ENCODE measurements at places on chromosomes 5 and 9. TPM values are rescaled to one million over a fixed set of nuclear protein-coding genes. Genes with fewer than 3 reads are reported as not detected.

DNA sequence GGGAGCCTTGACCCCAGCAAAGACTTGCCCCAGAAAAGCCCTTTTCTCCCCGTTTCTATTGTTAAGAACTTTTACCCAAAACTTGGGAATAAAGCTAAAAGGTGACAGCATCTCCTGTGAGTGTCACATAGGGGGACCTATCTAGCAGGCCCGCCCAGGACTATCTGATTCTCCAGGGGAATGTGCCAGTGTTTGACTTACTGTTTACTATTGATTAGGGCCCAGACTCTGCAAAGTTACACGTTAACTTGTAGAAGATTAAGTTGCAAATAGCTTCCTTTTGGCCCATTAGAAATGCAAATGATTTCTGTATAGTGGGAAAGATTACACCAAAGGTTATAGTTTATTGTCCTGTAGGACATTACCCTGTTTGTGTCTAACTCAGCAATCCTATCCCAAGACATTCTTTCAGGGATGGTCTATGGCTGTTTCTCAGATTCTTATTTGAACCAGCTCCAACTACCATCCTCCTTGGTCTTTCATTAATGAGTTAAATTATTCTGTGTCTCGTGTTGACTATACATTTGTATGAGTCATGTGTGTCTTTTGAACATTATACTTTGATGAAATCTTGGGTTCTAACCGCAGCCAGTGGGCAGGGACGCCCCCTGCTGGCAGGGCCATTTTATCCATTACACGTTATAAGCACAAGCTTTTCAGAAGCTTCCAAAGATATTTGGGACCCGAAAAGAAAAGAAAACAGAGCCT lies 60.7 kb downstream of the HRH2 start:
- no peaks in the 10 kb centered on the region for H3K36me3 ChIP-seq
- H3K27me3 ChIP-seq: peaks cover 9% of the 10 kb centered on the region
- no peaks in the 10 kb centered on the region for H3K4me1 ChIP-seq
- no peak overlapping the region for H3K27ac ChIP-seq
- no peak overlapping the region for H3K4me3 ChIP-seq

ADAMTS2 gene
- 68.2 TPM for total RNA-seq

DNA sequence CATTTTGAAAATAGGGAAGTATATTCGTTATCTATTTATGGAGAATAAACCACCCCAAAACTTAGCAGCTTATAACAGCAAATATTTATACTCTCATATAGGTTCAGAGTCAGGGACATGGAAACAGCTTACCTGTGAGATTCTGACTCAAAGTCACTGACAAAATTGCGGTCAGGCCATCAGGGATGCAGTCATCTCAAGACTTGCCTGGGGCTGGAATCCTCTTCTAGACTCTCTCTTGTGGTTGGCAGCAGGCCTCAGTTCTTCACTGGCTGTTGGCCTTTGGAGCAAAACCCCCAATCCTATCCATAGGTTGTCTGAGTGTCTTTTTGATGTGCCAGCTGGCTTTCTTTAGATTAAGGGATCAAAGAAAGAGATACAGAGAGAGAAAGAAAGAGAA lies 275.6 kb downstream of the SEC61B start:
- no peak for DNase-seq

DNA sequence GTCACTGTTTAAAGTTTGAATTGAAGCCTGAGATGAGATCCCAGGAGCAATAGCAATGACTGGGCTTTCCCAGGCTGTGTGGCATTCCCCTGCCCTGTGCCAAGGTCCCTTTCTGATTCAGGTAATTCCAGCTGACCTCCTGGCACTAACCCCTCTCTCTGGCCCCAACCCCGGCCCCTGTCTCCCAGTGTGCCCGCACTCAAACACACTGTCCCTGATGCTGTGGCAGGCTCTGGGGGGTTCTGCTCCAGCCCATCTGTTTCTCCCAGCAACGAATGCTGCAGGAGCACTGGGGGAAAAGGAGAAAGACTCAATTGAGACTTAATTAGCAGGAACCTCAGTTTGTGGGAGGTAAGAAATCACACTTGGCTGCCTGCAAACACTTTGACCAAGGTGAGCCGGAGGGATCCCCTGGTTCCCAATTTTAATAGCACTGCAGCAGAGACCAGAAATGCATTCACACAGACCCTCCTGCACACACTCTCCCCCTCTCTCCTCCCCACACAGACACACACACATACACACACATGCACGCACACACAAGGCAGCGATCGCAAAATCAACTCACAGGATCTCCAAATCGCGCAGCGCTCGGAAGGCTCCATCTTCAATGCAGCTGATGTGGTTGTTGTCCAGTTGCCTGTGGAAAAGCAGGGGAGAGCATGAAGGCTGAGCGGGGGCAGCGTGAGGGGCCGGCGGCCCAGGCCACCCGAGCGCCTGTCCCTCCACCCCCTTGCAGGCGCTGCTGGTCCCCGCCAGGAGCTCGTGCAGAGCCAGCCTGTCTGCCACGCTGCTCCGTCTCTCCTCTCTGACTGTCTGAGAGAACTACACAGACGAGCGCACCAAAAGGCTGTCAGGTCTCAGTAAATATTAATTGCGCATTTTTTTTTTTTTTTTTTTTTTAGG lies 265.1 kb upstream of the PANK3 start:
- no peak overlapping the region for H3K4me3 ChIP-seq
- H3K27me3 ChIP-seq: peaks cover 9% of the 10 kb centered on the region
- H3K36me3 ChIP-seq: no peaks in the 10 kb centered on the region
- H3K4me1 ChIP-seq: no peaks in the 10 kb centered on the region
- no peak overlapping the region for H3K27ac ChIP-seq

DNA sequence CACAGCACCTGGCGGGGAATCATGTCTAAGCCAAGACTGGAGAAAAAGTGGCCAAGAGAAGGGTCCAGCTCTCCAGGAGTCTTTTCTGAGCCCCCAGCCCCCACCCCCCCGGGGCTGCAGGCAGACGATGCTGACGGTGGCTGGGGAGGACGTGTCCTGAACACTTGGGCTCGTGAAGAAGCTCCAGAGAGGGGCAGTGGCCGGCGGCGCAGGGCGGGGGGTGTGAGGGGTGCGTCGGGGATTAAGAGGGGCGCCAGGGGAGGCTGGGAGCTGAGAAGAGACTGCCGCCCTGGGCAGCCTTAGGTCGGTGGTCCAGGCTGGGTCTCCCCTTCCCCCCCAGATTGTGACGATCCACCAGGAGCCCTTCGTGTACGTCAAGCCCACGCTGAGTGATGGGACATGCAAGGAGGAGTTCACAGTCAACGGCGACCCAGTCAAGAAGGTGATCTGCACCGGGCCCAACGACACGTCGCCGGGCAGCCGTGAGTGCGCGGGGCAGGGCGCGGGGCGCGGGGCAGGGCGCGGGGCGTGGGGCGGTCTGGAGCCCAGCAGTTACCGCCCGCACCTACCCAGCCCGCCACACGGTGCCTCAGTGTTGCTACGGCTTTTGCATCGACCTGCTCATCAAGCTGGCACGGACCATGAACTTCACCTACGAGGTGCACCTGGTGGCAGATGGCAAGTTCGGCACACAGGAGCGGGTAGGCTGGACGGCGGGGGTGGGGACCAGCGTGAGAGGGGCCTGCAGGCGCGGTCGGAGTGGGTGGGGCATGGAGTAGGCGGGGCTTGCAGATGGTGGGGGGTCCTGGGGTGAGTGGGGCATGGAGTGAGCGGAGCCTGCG lies 8.9 kb downstream of the LRRC26 start:
- no peak overlapping the region for H3K27ac ChIP-seq
- H3K36me3 ChIP-seq: no peaks in the 10 kb centered on the region
- H3K4me1 ChIP-seq: peaks cover 6% of the 10 kb centered on the region
- DNase-seq: no peak
- H3K4me3 ChIP-seq: no peak overlapping the region

GRCh38 chr9:129237164-129237611 lies 59.1 kb upstream of the IER5L start:
- H3K27me3 ChIP-seq: no peaks in the 10 kb centered on the region
- no peak overlapping the region for H3K27ac ChIP-seq
- DNase-seq: no peak
- H3K4me1 ChIP-seq: peaks cover 4% of the 10 kb centered on the region
- no peak overlapping the region for H3K4me3 ChIP-seq

- no peak for DNase-seq
- H3K27me3 ChIP-seq: no peaks in the 10 kb centered on the region
- no peak overlapping the region for H3K27ac ChIP-seq
- H3K4me3 ChIP-seq: no peak overlapping the region
Observed at GRCh38 chr5:10485142-10485795, 43.6 kb downstream of the ROPN1L start.

DNA sequence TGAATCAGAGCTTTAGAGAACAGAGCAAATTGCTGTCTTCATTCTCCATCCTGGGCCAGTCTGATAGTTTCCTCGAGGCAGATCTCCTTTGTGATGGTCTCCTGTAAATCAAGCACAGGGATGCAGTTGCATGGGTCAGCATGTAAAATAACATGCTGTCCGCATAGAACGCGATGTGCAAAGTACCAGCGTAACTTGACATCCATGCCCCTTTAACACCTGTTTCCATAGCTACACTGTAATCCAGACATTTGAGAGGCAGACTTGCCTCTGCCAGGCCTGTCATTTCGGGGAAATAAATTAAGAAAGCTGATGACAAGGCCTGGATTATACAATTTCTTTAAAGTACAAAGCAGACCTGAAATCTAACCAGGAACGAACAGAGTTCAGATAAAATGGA lies 413.5 kb downstream of the TLE4 start:
- no peaks in the 10 kb centered on the region for H3K36me3 ChIP-seq
- H3K27me3 ChIP-seq: no peaks in the 10 kb centered on the region
- H3K4me1 ChIP-seq: no peaks in the 10 kb centered on the region
- no peak overlapping the region for H3K4me3 ChIP-seq
- DNase-seq: no peak

DNA sequence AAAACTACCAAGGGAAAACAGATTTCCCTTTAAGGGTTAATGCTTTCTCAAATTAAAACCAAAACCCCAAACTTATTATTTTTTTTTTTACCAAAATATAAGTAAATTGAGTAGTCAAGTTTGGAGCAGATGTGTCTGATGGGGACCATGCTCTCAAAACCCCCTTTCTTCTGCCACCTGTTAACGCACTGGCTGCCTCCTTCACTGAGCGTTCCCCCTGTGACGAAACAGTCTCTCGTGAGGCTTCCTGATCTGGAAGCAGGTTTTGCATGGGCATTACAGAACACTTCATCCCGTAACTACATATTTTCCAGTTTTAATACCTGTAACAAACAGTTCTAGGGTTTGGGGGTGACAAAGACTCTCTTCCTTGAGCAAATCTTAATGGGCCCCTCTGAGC lies 59.4 kb downstream of the ANKH start:
- no peak for DNase-seq
- H3K36me3 ChIP-seq: no peaks in the 10 kb centered on the region
- H3K4me3 ChIP-seq: no peak overlapping the region
- H3K27me3 ChIP-seq: no peaks in the 10 kb centered on the region
- H3K4me1 ChIP-seq: peaks cover 19% of the 10 kb centered on the region

Measured in left lung (tissue), 14 donors.